ENCODE measurements at places on chromosomes 16 and 17. TPM values are rescaled to one million over a fixed set of nuclear protein-coding genes. Genes with fewer than 3 reads are reported as not detected.

The HBQ1 gene
- total RNA-seq = not detected

The CACNG1 gene
- not detected for total RNA-seq

The SCIMP gene
- total RNA-seq = 4.9 TPM

The ABCA6 gene
- total RNA-seq = 15.6 TPM

The PRSS33 gene
- total RNA-seq = 1.8 TPM

The RNU2-1 gene
- total RNA-seq = 2,768 TPM

The ESRP2 gene
- total RNA-seq = 67.0 TPM

The FOXN1 gene
- 0.06 TPM for total RNA-seq

The CD7 gene
- total RNA-seq = 12.0 TPM

The RNF222 gene
- not detected for total RNA-seq

Data from mucosa of gallbladder (tissue), 1 donor.